ENCODE measurements at places on chromosomes 2 and 18.

DNA sequence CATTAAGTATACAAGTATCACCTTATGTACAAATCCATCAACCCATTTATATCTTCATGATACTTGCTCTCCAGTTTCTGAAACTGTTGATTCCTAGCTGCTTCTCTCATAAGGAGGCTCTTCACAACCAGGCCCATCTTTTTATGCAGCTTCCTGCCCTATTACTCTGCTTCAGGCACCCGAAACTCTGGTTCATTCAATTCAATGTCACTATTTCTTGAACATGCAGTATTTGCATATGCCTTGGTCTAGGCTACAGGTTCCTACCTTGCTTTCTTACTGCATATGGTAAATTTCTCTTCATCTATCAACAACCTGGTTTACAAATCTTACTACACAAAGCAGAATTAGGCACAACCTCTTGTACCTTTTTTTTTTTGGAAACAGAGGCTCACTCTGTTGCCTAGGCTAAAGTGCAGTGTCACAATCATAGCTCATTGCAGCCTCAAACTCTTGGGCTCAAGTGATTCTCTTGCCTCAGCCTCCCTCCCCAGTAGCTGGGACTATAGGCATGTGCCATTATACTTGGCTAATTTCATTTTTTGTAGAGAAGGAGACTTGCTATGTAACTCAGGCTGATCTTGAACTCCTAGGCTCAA lies 2.7 kb upstream of the CDKL4 start:
- no peak for DNase-seq

- DNase-seq, result no peak
These were observed 14.5 kb downstream of the CERS6 start for GRCh38 chr2:168470320-168471162.

DNA sequence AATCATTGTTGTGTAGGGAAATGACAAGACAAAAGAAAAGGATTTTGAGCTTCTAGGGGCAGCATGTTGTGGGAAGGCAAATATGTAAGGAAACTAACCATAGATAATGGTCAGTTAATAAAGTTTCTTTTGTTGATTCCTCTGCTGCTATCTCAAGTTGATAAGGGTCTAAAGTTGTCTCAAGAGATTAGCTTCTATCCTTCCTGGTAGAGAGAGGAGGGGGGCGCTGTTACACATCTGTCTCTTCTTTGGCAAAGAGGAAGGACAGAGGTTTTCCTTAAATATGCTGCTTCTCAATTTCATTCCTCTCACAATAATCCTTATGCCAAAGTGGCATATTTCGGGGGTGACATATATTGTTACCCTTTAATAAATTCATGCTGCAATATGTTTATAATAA lies 944.0 kb downstream of the DPP10 start:
- DNase-seq, result no peak

DNA sequence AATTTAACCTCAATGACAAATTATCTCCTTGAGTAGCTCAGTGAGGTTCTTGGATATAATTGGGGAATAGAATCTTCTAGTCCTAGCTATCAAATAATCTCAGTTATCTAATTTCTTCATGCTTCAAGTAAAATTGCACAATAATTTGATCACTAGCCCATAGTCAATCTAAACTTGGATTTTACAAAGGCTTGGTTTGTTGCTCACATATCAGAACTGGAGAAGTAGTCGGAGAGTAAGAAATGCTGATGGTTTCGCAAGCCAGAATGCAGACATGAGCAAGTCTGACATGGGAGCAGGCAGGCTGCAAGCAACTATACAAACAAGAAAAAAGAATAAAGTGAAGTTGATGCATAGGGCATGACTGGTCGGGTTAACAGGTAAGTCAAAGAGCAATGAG lies 11.7 kb upstream of the PDE11A start:
- DNase-seq, result no peak

- no peak for DNase-seq
These were observed 8.6 kb downstream of the EPAS1 start for GRCh38 chr2:46305767-46306166.

GRCh38 chr18:604771-605170 lies 8.0 kb downstream of the CLUL1 start:
- no peak for DNase-seq

DNA sequence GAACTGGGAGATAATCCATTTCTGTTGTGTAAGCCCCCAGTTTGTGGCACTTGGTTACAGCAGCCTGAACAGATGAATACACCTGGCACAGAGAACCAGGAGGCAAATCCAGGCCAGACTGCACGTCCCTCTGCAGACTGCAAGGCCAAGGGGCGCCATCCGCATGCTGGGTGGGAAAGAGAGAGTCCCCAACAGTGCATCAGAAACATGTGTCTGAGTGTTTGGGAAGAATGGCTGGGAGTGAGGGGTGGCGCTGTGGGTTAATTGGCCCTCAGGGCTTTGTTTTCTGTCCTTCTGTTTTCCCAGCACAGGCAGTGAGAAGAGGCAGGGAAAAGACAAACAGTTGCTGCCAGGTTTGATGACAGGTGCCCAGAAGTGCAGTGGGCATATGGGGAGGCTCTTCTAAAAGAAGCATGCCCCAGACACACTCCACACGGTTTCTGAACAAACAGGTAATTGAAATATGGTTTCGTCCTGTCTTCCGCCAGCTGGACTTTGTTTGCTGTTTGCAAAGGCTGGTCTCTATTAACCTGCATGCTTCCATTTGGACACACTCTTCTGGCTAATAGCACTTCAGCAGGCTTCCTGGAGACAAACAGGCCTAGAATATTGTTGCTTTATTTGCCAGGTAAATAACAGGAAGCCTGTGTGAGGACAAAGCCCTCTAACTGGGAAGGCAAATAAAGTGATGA lies 43.4 kb upstream of the SEC11C start:
- DNase-seq, result no peak

GRCh38 chr2:8144785-8145184 lies 537.1 kb upstream of the ID2 start:
- no peak for DNase-seq

DNA sequence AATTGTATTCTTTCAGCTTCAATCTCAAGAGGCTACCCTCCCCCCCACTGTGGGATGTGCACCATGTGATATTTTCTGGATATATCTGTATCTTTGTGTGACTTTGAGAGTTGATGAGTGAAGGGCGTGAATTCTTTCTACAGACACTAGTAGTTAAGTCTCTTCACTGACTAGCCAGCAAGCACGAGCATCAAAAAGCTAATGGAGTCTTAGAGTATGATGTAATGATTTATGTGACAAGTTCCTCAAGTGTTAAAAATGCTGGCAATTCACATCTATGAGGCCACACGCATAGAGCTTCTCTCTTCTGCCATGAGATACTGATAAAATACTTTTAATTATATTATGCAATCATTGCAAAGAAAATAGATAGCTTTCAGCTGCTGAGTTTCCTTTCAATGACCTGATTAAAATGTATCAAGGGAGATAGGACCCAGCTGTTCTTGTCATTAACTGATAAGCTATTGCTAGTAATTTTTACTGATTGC lies 304.8 kb downstream of the TRIB2 start:
- DNase-seq, result no peak

GRCh38 chr2:103401621-103402020 lies 639.8 kb downstream of the TMEM182 start:
- no peak for DNase-seq

DNA sequence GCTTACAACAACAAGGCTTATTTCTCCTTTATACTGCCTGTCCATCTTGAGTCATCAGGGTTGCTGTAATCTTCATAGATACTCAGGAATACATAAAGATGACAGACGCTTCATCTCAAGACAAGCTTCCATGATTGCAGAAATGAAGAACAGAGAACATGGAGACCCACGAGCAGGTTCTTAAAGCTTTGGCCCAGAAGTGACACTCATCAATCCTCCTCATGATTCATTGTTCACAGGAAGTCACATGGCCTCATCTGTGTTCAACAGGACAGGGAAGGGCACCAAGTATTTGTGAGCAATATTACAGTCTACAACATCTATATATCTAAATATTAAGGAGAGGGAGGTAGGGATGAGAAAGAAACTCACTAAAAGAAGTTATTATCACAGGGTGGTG lies 36.5 kb upstream of the PGAP1 start:
- no peak for DNase-seq

DNA sequence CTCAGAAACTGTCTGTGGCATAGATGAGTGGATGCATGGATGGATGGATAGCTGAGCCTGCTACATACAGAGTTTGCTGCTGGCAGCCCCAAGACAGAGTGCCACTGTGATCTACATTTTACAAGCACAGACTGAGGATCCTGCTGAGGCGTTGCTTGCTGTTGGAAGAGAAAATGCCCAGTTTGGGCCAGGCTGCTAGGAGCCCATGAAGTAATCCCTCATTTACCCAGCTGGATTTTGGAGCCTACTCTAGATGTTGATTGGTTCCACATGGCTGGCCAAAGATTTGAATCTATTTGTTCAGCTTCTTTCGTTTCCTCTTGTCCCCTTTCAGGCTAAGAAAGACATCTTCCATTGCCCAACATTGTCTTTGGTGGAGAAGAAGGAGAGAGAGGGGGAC lies 261.3 kb downstream of the CLIP4 start:
- DNase-seq, result no peak

GRCh38 chr2:217831306-217831705 lies 171.5 kb downstream of the TNS1 start:
- DNase-seq, result no peak

DNA sequence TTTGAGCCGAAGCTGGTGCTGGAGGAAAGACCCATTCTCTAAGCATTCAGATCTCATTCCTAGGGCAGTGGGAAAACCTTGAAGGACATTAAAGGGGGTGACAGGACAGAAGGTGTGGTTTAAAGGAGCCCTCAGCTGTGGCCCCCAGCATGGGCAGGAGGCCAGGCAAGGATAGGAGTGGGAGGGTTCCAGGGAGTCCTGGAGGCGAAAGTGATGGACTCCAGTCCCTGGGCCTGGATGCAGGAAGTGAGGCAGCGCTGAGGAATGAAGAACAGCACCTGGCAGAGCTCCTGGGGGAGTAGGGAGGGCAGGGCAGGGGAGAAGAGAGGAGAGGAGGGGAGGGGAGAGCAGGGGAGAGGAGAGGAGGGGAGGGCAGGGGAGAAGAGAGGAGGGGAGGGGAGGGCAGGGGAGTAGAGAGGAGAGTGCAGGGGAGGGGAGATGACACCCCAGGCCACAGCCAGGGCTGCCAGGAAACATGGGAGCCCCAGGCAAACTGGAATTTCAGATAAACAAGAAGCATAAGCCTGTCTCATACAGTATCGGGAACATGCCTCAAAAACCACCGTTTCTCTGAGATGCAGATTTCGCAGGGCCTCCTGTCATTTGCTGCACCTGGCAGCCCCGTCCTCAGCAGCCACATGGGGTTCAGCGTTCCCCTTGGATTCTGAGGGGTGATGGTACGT lies 5.7 kb downstream of the RAMP1 start:
- DNase-seq, result no peak

DNA sequence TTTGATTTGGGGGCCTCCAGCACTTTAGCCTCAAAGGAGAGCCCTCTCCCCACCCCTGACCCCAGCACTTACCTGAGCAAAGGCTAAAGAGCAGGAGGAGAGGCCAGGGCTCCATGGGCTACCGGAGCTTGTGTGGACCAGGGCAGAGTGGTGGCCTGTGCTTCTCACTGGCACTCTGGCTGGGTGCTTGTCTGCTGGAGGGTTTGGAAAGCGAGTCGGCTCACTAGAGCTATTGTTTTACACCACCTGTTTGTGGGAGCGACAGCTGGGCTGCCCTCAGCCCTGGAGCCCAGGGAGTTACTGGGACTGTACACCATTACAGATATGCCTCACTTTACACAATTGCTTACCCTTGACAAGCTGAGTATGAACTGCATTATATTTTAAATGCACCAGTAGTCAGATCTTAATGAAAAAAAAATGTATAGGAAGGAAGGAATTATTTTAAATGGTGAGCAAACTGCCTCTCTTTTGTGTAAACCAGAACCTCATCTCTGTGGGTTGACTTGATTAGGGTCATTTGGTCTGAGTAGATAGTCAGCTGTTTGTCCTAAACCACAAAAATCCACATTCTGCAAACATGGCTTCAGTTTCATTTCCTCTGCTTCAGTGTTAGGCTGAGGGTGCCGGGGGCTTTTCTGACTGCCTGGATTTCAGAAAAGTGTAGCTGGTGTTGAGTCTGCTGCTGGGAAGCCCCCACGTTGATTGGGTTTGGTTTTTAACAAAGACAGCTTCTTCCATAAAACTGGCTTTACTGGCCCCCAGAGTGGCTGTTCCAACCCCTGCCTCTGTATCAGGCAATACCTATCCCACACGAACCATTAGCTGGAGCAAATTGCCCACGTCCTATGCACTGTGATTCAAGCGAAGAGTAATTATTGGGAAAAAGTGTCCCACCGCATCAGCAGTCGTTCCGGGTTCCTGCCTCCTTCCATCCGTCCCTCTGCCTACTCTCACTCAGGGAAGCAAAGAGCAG lies at the start of gene CHRNA1:
Gene CHRNA1, minus strand, starts transcription at position 193 of the 976 bp plus-strand sequence. Its CDS starts 78 bp downstream, at position 115.
- DNase-seq, result no peak

GRCh38 chr18:13445241-13445897 lies 226.8 kb downstream of the LDLRAD4 start:
- no peak for DNase-seq

DNA sequence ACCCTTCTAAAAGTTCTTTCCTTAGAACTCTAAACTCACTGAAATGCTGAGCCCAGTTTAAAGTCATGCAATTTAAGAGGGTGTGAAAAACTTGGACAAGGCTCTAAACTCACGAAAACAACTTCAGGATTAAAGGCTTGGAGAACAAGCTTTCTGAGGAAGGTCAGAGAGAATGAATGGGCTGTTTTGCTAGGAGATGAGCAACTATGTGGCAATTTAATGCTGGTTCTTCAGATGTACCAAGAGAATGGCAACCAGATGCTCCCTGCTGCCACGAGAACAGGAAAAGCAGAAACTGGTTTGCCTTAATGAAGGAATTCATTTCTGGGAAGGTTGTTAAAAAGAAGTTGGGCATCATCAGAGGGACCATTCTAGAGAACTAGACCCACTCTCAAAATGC lies 77.8 kb upstream of the PMAIP1 start:
- DNase-seq, result no peak

GRCh38 chr2:106061611-106062349 lies 132.3 kb downstream of the UXS1 start:
- no peak for DNase-seq
